Cardiac septum (tissue), 1 donor: ENCODE measurements at places on chromosomes 6 and 20. TPM values are rescaled to one million over a fixed set of nuclear protein-coding genes. Genes with fewer than 3 reads are reported as not detected.

The BPIFB1 gene
- not detected for total RNA-seq

The GLP1R gene
- 0.08 TPM for total RNA-seq

The KIF25 gene
- total RNA-seq = 0.24 TPM

The CAGE1 gene
- not detected for total RNA-seq

The MCM3 gene
- total RNA-seq = 21.0 TPM

The MYO6 gene
- 7.0 TPM for total RNA-seq

The RIPPLY2 gene
- total RNA-seq = not detected

The SLCO4A1 gene
- total RNA-seq = 10.8 TPM

The OR2B6 gene
- not detected for total RNA-seq

The ULBP1 gene
- 0.16 TPM for total RNA-seq

The TXLNB gene
- total RNA-seq = 135 TPM

The TMX4 gene
- total RNA-seq = 91.1 TPM

The CLIC5 gene
- 376 TPM for total RNA-seq

The CLDN20 gene
- not detected for total RNA-seq

The ADAM33 gene
- total RNA-seq = 3.0 TPM

GRCh38 chr20:51934301-51935002 lies 132.1 kb upstream of the SALL4 start:
- no peak for DNase-seq

GRCh38 chr6:160137989-160138835 lies 16.6 kb downstream of the SLC22A1 start:
- DNase-seq = peak; percentile 64

- no peak for DNase-seq
Measured at GRCh38 chr6:63923139-63923739, 287.6 kb downstream of the PHF3 start.

DNA sequence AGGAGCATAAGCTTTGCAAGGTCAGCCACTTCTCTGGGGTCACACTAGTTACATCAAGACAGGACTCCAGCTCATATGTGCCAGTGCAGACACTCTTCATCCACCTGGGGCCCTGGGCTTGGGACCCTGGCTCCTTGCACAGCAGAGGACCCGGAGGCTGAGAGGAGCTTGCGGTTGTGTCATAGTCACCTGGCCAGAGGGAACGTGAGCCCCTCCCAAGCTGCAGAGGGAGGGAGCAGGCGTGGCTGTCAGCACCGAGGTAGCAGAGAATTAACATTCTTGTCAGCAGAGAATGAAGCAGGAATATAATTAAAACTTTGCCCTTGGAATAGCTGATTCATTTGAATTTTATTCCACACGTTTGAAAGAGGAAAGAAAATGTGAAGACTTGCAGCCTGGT lies 36.8 kb downstream of the BCAS4 start:
- no peak for DNase-seq

DNA sequence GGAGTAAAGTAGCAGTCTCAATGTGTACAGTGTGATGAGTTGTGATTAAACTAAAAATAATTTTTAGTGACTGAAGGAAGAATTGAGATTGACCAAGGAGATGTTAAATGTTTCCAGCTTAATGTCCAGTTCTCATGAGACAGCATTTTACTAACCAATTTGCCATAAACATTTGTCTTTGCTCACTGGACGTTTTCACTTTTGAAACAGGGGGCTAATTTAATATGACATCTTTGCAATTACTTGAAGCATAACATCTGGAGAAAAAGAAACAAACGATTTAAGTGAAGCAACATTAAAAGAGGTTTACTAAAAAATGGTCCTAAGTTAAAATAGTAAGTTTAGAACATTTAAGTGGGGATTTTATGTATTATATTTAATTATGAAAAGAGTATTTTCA lies 443.8 kb downstream of the BCKDHB start:
- no peak for DNase-seq

DNA sequence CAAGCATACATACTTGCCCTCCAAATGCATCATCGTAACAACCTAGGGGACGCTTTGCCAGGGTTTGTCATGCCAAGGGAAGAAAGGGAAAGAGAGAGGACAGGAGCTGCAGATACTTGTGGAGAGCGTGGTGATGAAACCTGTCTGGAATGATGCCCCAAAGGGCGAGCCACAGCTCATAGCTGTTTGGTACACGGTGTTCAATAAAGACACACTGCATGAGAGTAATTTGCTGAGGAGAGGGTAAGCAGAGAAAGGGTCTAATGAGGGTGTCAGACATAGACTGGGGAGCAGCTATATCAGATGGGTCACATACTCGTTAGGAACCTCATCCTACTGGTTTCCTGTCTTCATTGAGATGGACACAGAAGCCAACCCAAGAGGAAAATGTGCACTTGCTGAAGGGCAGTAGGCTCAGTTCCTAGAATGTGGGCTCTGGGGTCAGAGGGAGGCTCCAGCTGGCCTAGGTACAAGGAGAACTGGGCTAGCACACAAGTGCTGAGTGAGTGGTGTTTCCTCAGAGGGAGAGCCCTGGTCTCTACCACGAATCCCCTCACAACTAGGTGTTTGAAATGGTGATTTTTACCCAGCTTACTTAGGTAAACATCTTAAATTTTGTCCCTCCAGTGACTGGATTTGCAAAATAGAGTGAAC lies 5.2 kb upstream of the FOXO3 start:
- DNase-seq = no peak

DNA sequence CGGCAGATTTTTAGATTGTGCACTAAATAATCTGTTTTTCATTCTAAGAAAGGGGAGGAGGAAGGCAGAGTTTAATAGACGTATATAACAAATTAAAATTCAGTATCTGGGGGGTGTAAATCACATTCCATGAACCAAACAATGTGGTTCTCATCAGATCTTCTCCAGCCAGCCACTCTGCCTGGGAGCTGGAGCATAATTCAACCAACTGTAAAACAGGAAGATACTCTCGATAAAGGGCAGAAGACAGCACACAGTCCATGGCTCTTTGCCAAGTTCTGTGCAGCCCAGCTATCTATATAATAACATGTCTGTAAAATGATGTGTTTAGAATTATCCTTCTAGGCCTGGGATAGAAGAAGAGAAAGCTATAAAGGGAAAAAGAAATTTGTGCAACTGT lies 289.9 kb upstream of the ZFP64 start:
- DNase-seq = no peak

DNA sequence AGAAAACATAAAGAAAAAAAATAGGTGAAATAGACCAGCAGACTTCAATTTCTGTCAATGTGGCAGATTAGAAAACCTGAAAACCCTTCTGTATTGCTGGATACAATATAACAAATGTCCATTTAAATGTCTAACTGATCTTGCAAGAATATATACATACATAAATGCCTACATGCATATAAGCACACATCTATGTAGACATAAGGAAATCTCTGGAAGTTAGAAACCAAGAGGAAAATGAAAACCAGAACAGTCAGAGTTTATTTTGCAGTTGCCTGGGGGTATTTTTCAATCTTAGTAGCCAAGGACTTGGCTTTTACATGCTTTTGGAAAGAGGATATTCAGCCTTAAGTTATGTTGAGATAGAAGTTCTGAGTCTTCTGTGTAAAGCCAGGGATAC lies 184.0 kb downstream of the RPS12 start:
- DNase-seq = no peak

DNA sequence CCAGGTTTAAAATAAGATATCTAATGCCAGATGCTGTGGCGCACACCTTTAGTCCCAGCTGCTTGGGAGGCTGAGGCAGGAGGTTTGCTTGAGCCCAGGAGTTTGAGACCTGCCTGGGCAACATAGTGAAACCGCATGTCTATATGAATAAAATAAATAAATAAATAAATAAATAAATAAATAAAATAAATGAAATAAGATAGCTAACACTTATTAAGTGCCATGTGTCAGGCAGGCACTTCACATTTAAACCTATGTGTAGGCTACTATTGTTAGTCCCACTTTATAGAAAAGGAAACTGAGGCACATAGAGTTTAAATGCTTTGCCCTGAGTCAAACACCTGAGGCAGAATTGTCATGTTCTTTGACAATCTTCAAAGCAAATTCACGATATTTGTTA lies 32.9 kb upstream of the RREB1 start:
- no peak for DNase-seq

GRCh38 chr6:132330759-132331158 lies 70.5 kb downstream of the MOXD1 start:
- DNase-seq = no peak

- DNase-seq = no peak
Measured at GRCh38 chr20:11323816-11324215, 593.9 kb upstream of the BTBD3 start.

GRCh38 chr6:2179950-2180349 lies 65.5 kb downstream of the GMDS start:
- DNase-seq = no peak

GRCh38 chr6:17281497-17282481 lies 628 bp downstream of the RBM24 start:
- no peak for DNase-seq

DNA sequence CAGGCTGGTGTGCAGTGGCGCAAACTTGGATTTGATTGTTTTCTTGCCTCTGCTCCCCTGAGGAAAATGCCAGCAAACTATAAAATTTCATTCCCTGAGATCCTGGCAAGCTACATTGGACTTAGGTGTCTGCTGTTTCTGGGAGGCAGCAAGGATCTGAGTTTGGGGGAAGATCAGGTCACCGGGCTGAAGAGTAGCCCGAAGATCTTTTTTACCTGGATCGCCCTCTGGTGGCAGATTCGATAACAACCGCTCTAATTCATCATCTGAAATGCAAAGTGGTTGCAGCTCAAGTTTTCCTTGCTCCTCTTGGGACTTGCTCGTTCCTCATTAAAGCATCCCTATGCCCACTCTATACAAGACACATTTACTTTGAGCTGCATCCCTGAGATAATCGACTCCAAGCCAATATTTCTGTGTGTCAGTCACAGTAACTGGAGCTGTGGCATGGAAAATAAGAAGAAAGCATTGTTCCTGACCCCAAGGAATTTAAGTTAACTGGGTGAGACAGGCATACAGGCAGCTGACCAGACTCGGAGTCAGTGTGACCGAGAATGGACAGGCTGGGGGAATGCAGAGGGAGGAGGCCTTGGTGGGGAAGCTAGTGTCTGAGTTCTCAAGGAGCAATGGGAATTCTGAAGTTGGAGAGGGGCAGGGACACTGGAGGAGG lies 131.8 kb upstream of the PROKR2 start:
- no peak for DNase-seq

GRCh38 chr6:43842231-43842794 lies 72.3 kb downstream of the VEGFA start:
- no peak for DNase-seq

DNA sequence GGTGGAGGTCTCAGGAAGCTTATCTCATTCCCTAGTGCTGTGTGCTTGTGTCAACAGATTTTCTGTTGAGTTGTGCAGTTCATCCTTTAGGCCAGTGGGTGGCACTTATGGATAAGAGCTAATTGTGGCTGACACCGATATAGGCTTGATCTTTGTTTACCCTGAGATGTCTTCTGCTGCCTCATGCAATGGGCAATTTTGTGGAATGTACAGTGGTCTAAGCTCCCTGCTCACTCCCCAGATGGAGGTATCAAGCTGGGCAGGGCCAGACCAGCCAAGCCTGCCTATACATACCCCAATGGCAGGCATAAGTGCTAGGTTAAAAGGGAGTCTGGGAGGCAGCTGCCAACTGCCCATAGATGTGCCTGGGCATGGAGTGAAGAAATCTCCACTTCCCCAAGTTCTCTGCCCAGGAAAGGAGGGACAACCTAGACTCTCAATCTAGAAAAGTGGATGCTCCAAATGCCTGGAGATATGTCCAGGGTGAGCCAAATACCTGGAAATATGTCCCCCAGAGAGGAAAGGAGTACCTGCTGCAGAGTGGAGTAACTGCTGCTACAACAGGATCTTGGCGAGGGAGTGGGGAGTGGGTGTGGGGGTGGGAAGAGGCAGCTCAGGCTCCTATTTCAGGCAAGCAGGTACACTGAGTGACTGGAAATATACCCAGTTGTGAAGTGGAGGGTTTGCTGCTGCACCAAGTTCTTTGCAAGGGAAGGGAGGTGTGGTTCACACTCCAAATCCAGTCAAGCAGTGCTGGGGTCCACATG lies 53.2 kb upstream of the ARG1 start:
- no peak for DNase-seq

GRCh38 chr6:44567406-44567805 lies 179.9 kb downstream of the CDC5L start:
- no peak for DNase-seq

GRCh38 chr20:49352751-49353150 lies 74.9 kb upstream of the ZNFX1 start:
- DNase-seq = no peak

- no peak for DNase-seq
Measured at GRCh38 chr6:140670021-140670420, 1295.6 kb upstream of the CITED2 start.

DNA sequence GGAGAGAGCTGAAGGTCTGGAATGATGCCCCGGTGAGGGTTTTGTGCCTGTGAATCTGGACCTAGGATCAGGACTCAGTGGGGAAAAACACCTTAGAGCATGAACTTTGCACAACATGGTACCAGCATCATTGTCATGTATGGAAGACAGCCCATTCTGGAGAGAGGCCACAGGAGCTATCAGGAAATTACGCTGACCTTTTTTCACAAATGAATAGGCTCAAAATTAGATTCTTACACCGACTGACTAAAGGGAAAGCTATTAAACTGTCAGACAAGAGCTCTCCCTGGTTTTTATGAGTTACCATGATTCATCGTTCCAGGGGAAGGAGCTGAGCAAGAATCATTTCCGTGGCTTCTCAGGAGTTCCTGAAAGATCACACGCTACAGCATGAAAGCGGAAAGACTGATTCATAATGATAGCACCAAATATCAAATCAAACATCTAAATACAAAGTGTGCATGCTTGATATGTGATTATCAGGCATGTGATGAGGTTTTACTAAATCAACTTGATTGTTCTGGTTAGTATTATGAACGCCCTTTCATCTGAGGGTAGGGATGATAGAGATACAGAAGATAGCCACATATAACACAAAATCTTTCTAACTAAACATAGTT lies 224.9 kb upstream of the SMLR1 start:
- no peak for DNase-seq

- no peak for DNase-seq
Measured at GRCh38 chr6:16352821-16353438, 114.5 kb downstream of the GMPR start.

GRCh38 chr6:107537559-107537958 lies 47.6 kb downstream of the SOBP start:
- DNase-seq = no peak

DNA sequence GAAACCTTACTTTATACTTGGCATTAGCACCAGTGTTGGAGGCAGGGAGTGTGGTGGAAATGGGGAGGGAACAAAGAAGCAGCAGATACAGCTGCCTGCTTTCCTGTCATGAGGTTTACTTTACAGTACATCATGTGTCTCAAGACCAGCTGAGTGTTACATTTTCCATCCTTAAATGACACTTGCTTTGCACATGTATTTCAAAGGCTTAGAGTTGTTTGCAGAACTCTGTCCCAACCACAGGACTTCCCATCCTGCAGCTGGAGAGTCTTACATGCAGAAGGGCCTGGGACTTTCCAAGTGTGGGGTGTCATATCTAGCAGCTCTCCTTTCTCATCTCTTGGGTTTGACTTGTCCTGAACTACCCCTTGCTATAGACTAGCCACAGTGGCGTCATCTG lies 395.9 kb downstream of the DHX35 start:
- DNase-seq = no peak
